ENCODE measurements at places on chromosomes 13 and 19. TPM values are rescaled to one million over a fixed set of nuclear protein-coding genes. Genes with fewer than 3 reads are reported as not detected.

Gene LYPD3
- total RNA-seq, result 3.0 TPM

Gene ZNF440
- 8.9 TPM for total RNA-seq

Gene RFX2
- total RNA-seq, result 3.4 TPM

- no peaks in the 10 kb centered on the region for H3K27me3 ChIP-seq
- no peaks in the 10 kb centered on the region for H3K4me1 ChIP-seq
- no peak overlapping the region for H3K4me3 ChIP-seq
Observed at GRCh38 chr13:33087790-33088189, 71.6 kb downstream of the KL start.

Gene CGB2
- total RNA-seq, result not detected

DNA sequence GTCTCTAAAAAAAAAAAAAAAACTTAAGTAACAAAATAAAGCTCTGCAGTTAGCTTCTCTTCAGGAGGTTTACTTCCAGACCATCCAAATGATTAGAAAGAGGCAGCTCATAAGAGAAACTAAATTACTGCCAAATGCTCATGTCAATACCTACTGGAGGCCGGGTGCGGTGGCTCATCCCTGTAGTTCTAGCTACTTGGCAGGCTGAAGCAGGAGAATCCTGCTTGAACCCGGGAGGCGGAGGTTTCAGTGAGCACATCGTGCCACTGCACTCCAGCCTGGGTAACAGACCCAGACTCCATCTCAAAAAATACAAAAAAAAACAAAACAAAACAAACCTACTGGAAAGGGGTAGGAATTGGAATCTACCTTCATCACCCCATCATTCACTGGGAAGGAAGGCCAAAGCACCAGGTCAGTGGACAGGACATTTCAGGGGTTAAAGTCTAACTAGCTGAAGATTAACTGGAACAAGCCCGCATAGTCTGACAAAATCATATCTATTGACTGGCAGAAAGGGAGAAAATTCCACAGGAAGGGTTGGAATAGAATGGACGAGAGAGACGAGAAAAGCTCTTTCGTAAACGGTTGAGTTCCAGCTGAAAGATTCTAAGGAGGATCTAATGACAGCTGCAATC is 1.3 kb downstream of the ZFP14 start:
- H3K4me1 ChIP-seq, result peaks cover 8% of the 10 kb centered on the region
- H3K27me3 ChIP-seq, result no peaks in the 10 kb centered on the region
- DNase-seq, result no peak
- no peaks in the 10 kb centered on the region for H3K36me3 ChIP-seq
- H3K4me3 ChIP-seq, result peak overlapping the region; percentile 87

Gene PSPN
- total RNA-seq, result 0.90 TPM

Gene BEST2
- not detected for total RNA-seq

Gene FCAR
- 0.71 TPM for total RNA-seq

DNA sequence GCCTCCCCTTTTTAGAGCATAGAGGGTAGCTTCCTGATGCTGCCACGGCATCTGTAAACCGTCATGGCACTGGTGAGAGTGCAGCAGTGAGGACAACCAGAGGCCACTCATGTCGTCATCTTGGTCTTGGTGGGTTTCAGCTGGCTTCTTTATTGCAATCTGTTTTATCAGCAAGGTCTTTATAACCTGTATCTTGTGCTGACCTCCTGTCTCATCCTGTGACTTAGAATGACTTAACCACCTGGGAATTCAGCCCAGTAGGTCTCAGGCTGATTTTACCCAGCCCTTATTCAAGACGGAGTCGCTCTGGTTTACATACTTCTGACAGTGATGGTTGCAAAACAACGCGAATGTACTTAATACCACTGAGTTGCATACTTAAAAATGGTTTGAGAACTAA is 14.4 kb upstream of the FBN3 start:
- H3K27me3 ChIP-seq, result no peaks in the 10 kb centered on the region
- no peak overlapping the region for H3K4me3 ChIP-seq
- H3K4me1 ChIP-seq, result peaks cover 4% of the 10 kb centered on the region
- no peak overlapping the region for H3K27ac ChIP-seq
- H3K36me3 ChIP-seq, result no peaks in the 10 kb centered on the region
- DNase-seq, result no peak
